Activated naive CD4-positive, alpha-beta T cell treated with Interleukin-2 at 50 U/mL for 16 hours (primary cell): ENCODE measurements at places on chromosomes 2 and 18.
A peak's percentile ranks its signal among the peaks of the same experiment; 100 is the strongest.

DNA sequence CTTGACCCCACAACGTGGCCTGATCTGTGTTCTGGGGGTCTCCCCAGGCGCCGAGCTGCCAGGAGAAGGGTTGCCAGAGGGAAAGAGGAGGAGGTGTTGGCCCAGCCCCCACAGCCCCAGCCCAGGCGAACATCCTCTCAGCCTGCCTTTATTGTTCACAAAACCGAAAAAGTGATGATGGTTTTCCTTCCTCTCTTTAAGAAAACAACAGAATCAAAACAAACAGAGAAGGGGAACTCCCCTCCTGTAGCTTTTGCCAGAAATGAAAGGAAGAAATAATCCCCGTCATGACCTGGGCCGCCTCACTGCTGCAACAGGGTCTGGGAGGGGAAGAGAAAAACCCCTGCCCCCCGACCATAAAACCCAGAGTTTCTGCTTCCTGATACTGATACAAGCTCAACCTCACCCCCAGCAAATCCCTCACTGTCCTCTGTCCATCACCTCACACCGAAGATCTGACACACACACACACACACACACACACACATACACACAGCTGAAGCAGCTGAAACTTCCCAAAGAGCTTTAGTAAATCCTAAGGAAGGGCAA lies 52.0 kb downstream of the ZFP36L2 start:
- peak; percentile 82 for DNase-seq

DNA sequence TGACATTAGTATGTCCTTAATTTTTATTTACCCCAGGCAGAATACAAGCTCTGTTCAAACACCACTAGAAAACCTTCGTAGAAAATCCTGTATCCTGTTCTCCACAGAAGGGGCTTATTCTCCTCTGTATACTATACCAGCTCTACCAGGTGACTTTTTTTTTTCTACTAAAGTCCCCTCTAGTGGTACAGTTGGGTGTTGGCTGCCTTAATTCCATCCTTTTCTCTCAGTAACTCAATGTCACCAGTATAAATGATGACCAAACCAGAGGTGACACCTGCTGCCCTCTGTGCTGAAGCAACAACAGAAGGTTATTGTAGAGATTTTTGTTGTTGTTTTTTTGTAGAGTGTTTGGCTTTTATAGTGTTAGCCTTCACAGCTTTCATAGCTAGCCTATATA lies 1322.0 kb downstream of the LRP1B start:
- no peak for DNase-seq

DNA sequence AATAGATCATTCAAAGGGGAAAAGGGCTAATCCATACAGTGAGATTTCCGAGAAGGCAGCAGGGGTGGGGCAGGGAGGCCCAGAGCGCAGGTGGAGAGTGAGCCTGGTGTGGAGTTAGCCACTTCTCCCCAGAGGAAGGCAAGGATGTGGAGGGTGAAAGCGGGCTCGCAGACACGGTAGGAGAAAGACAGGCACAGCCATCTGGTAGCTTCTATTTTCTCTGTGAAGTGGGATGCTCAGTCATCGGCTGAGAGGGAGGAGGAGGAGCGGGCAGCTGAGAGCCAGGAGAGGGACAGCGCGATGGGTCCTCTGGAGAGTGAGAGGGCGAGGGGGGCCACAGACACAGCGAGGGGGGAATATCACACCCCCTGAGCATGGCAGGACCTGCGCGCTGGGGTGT lies 153.3 kb upstream of the NDUFV2 start:
- DNase-seq = no peak

DNA sequence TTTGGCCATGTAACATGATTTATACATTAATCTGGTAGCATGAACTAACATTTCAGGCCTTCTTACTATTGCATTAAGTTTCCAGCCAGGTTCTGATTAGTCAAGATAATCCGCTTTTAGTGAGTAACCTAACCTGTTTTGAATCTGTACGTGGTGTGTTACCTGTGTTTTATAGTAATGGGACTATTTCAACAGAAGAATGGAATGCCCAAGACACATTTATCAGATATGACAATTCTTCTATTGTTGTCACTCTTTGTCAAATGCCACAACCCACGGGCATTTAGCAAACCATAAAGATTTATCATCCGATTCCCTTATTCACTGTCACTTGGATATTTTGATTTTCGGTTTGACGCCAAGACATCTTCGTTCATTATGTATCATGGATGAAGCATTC lies 117.9 kb downstream of the ETAA1 start:
- no peak for DNase-seq

- no peak for DNase-seq
Measured at GRCh38 chr2:164778723-164779122, 62.9 kb downstream of the COBLL1 start.

GRCh38 chr2:232024457-232024856 lies 62.9 kb downstream of the DIS3L2 start:
- DNase-seq = no peak

GRCh38 chr2:77310416-77310815 lies 211.8 kb downstream of the LRRTM4 start:
- no peak for DNase-seq

GRCh38 chr2:62568983-62569837 lies 63.2 kb upstream of the TMEM17 start:
- DNase-seq = no peak

GRCh38 chr18:61973273-61974115 lies 80.7 kb upstream of the RNF152 start:
- no peak for DNase-seq

DNA sequence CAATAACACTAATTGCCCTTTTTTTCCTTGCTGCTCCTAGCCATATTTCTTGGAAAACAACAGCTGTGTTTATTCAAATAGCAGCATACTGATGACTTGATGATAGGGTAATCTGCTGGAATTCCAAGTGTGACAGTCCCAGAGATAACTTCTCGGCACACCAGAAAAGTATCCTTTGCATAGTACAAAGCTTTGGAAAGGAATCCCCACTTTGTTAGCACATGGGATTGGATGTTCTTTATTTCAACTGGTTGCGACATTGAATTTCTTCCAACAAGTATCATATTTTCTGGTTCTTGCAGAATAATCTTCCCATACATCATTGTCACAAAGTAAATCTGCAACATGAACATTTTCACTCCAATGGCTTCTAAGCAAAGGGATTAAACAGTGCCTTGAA lies 445.8 kb upstream of the ACVR2A start:
- no peak for DNase-seq

GRCh38 chr2:64865831-64866345 lies 123.3 kb upstream of the SLC1A4 start:
- no peak for DNase-seq

DNA sequence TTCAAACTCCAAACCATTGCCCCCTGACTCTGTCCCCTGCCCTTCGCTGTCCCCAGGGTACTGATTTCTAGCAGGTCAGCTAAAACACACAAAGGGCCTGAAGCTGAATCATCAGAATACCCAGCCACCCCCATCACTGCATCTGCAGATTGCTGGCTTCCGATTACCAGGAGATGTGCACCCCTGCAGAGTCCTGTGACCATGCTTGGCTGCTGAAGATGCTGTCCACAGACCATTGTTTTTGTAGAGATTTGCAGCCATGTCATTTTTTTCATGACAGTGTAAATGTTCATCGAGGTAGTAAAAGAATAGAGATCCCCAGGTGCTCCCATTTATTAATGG lies 463.3 kb downstream of the STK39 start:
- DNase-seq = no peak

GRCh38 chr2:195664528-195664927 lies 7.5 kb downstream of the SLC39A10 start:
- DNase-seq = no peak

DNA sequence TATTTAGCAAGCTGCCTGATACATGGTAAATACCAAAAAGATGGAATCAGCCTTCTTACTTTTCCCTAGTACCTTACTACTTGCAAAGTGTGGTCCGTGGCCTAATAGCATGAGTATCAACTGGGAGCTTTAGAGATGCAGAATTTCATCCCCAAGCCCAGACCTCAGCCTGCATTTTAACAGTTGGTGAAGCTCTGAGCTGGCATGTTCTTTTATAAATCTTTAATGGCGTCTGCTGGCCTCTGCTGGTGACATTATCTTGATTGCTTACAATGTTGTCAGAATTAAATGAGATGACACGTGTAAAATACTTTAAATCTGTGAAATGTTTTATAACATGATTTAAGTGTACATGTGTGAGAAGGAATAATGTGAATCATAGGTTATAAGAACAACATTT lies 115.1 kb upstream of the NOSTRIN start:
- no peak for DNase-seq

- DNase-seq = no peak
Measured at GRCh38 chr18:6835345-6835744, 105.8 kb downstream of the ARHGAP28 start.

DNA sequence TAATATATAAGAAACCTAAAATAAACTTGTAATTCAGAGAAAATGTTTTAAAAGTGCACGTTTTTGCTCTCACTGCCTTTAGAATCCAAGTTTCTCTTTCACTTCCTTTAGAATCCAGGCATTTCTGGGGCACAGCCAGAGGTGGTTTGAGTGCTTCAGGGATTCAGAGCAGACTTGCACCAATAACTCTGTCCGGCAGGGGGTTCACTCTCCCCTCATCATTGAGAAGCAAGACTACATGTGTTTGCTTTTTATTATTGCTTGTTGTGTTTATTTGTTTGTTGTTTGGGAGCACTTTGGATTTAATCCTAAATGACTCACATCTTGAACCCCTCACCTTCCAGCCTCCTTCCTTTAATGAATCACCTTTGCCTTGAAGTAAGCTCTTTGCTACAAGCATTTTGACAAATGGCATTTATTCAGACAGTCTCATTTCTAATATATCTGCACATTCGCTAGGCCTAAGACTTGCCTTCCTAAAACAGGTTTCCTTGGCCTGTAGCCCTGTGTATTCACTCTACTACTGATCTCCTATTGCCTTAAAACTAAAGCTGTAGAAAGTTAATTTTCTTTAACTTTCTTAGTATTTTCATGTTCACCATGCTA lies 233.5 kb upstream of the ATP5MC3 start:
- DNase-seq = no peak

DNA sequence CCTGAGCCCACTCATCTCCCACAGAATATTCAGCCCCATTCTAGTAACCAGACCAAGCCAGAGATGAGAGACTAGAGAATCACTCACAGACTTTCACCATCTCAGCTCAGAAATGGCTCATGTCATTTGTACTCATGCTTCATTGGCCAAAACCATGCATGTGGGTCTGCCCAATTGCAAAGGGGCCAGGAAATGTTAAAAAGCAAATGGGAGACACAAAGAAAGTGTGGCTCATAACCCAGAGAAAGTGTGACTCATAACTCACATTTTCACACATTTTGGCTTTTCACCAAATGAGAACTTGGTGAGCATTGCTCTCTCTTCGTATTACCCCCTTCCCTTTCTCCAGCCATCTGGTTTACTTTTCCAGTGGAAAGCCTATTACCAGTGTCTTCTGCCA lies 66.2 kb downstream of the MDH1 start:
- DNase-seq = no peak

DNA sequence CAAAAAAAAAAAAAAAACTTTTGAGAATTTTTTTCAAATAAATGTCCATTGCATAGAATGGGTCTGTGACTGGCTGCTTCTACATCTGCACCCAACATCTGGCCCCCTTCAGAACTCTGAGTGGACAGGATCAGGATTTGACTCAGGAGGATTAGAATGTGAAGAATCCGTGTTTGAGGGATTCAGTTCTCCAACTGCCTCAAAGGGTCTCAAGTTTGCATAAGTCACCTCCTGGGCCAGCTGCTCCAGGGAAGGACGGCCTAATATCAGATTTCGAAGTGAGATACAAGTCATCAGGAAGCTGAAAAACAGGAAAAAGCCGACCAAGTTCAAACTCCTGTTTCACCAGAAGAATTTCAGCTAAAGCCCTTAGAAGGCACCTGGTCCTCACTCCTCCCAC lies 10.9 kb downstream of the MAT2A start:
- no peak for DNase-seq

GRCh38 chr2:46388881-46389280 lies 90.5 kb upstream of the TMEM247 start:
- no peak for DNase-seq

- no peak for DNase-seq
Measured at GRCh38 chr2:228646061-228646460, 464.6 kb upstream of the SPHKAP start.

- no peak for DNase-seq
Measured at GRCh38 chr2:98560256-98560771, 48.0 kb downstream of the COA5 start.

DNA sequence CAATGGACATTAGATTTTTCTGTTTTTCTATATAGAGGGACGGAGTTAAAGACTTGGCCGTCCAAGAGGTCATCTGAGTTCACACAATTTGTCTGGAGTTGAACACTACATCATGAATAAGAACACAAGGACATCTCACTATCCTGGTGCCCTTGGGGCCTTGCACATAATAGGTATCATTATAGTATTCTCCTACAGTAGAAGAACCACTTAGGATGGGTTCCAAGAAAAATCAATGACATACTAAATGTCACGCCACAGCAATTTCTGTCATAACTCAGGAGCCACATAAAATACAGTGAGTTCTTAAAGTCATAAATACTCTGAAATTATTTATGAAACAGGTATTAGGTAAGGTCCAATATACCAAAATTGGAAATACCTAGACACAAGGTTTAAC lies 154.4 kb downstream of the NCKAP5 start:
- DNase-seq = no peak

DNA sequence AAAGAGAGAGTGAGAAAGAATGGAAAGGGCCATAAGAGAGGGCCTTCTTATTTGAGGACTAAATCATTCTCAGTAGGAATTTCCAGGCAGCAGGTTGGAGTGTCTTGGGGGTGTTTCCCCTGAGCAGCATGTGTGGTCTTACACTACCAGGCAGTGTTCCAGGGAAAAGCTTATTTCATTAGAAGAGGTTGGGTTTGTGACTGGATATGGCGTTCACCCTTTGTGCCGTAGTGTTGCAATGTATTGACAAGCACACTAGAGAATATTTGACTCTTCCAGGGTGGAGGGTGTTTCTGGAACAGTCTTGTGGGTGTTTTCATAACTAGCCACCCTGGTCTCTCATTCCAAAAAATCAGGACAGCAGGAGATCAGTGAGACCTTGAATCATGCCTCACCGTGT lies 105.5 kb downstream of the NRP2 start:
- DNase-seq = no peak

- no peak for DNase-seq
Measured at GRCh38 chr2:100745604-100746003, 74.3 kb upstream of the NPAS2 start.

- DNase-seq = peak; percentile 17
Measured at GRCh38 chr2:104853534-104854497, at the start of gene POU3F3. POU3F3 (plus strand) TSS chr2:104854115; CDS start chr2:104855511, 1,396 bp downstream.

- DNase-seq = no peak
Measured at GRCh38 chr2:179796213-179797007, 65.0 kb downstream of the ZNF385B start.

DNA sequence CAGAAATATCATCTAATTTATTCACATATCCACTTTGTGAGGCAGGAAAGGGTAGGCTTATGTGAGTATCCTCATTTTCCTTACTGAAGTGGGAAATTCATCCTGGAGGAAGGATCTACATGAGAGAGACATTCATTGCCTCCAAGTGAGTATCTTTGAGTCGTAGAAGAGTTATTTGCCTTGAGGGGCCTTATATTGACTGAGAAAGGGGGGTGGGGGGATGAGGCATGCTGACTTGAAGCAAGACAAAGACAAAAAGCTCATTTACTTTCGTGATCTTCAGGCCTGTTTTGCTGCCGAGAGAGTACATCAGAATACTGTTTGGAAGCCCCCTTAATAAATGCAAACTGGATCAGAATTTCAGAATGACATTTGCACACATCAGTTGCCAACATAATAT lies 17.6 kb upstream of the NEDD4L start:
- DNase-seq = no peak
